ENCODE measurements at places on chromosomes 6 and 20. TPM values are rescaled to one million over a fixed set of nuclear protein-coding genes. Genes with fewer than 3 reads are reported as not detected.

GRCh38 chr6:109834131-109834530 is 143.0 kb downstream of the FIG4 start:
- H3K27me3 ChIP-seq, result no peaks in the 10 kb centered on the region
- no peak for DNase-seq
- no peaks in the 10 kb centered on the region for H3K36me3 ChIP-seq
- H3K4me1 ChIP-seq, result no peaks in the 10 kb centered on the region
- H3K27ac ChIP-seq, result no peak overlapping the region

GRCh38 chr20:48728042-48728825 is 99.6 kb downstream of the PREX1 start:
- H3K4me3 ChIP-seq, result no peak overlapping the region
- DNase-seq, result no peak
- no peak overlapping the region for H3K27ac ChIP-seq

- no peaks in the 10 kb centered on the region for H3K36me3 ChIP-seq
- H3K27me3 ChIP-seq, result peaks cover 3% of the 10 kb centered on the region
- H3K4me3 ChIP-seq, result no peak overlapping the region
- H3K27ac ChIP-seq, result no peak overlapping the region
- DNase-seq, result no peak
Measured at GRCh38 chr20:64217539-64218221, 37.9 kb upstream of the PCMTD2 start.

- H3K27ac ChIP-seq, result peak overlapping the region; percentile 73
- no peaks in the 10 kb centered on the region for H3K27me3 ChIP-seq
- H3K4me1 ChIP-seq, result peaks cover 28% of the 10 kb centered on the region
- no peaks in the 10 kb centered on the region for H3K36me3 ChIP-seq
Measured at GRCh38 chr20:25195962-25196785, 662 bp downstream of the ENTPD6 start.

GRCh38 chr20:47927944-47928343 is 142.7 kb upstream of the SULF2 start:
- no peaks in the 10 kb centered on the region for H3K27me3 ChIP-seq
- no peak for DNase-seq
- no peak overlapping the region for H3K27ac ChIP-seq
- no peaks in the 10 kb centered on the region for H3K36me3 ChIP-seq

Gene SYCP2L
- 0.99 TPM for total RNA-seq

Gene INSM1
- 4.4 TPM for total RNA-seq

- peaks cover 21% of the 10 kb centered on the region for H3K27me3 ChIP-seq
- no peak overlapping the region for H3K4me3 ChIP-seq
- H3K4me1 ChIP-seq, result no peaks in the 10 kb centered on the region
- H3K36me3 ChIP-seq, result no peaks in the 10 kb centered on the region
- H3K27ac ChIP-seq, result no peak overlapping the region
Measured at GRCh38 chr6:93424303-93425064, 5.1 kb upstream of the EPHA7 start.

Gene NT5E
- total RNA-seq, result 3.6 TPM

- H3K27me3 ChIP-seq, result no peaks in the 10 kb centered on the region
- H3K4me1 ChIP-seq, result no peaks in the 10 kb centered on the region
- no peak overlapping the region for H3K4me3 ChIP-seq
- no peaks in the 10 kb centered on the region for H3K36me3 ChIP-seq
- DNase-seq, result no peak
Measured at GRCh38 chr6:80226151-80226550, 119.7 kb downstream of the BCKDHB start.

GRCh38 chr6:72064399-72064975 is 178.1 kb downstream of the RIMS1 start:
- no peaks in the 10 kb centered on the region for H3K4me1 ChIP-seq
- no peaks in the 10 kb centered on the region for H3K36me3 ChIP-seq
- H3K4me3 ChIP-seq, result no peak overlapping the region
- no peak for DNase-seq
- no peaks in the 10 kb centered on the region for H3K27me3 ChIP-seq

GRCh38 chr20:20386192-20386591 is 18.3 kb downstream of the INSM1 start:
- no peak overlapping the region for H3K4me3 ChIP-seq
- H3K36me3 ChIP-seq, result no peaks in the 10 kb centered on the region
- DNase-seq, result no peak
- H3K27ac ChIP-seq, result no peak overlapping the region
- no peaks in the 10 kb centered on the region for H3K4me1 ChIP-seq

DNA sequence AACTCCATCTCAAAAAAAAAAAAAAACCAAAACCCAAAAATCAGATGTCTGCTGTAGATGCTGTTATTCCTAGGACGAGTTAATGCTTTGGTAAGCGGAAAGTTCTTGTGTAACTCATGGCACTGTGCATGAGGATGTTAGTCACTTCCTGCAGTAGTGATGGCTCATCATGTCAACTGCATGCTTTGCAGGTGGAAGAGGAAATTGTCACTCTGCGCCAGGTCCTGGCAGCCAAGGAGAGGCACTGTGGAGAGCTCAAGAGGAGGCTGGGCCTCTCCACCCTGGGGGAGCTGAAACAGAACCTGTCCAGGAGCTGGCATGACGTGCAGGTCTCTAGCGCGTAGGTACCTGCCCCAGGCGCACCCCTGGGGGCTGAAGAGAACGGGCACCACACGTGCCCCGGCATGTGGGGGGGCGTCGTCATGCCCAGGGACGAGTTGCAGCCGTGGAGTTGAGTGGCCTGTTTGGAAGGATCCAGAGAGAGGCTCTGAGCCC is 8.5 kb downstream of the TPD52L2 start:
- no peaks in the 10 kb centered on the region for H3K4me1 ChIP-seq
- H3K27ac ChIP-seq, result no peak overlapping the region
- no peak overlapping the region for H3K4me3 ChIP-seq
- no peak for DNase-seq
- peaks cover 70% of the 10 kb centered on the region for H3K36me3 ChIP-seq
- no peaks in the 10 kb centered on the region for H3K27me3 ChIP-seq

DNA sequence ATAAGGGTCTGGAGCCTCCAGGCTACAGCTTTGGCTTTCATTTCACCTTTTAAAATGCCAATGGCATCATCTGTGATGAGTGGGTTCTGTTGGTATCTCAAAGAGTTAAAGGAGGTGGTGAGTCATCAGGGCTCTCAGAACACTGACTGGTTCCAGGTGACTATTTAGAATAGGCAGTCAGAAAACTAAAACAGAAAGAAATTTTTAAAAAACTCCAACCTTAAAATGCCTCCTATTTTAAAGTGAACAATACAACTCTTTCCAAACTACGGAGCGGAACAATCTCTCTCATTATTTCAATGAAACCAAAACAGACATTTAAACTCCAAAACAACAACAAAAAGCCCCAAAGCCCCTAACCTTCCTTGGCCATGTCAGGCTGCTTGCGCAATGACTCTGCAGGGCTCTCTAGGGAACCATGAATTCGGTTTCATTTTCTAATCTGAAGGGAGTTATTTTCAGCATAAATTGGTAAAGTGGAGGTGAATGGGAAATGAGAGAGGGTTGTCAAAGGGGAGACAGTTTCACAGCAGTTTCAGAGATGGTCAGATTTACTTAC is 194.9 kb downstream of the KIF6 start:
- no peaks in the 10 kb centered on the region for H3K27me3 ChIP-seq
- no peaks in the 10 kb centered on the region for H3K36me3 ChIP-seq
- H3K4me1 ChIP-seq, result no peaks in the 10 kb centered on the region
- no peak for DNase-seq
- H3K27ac ChIP-seq, result no peak overlapping the region

Gene SUMO4
- 1.2 TPM for total RNA-seq

Gene CRISP3
- total RNA-seq, result 1.1 TPM

DNA sequence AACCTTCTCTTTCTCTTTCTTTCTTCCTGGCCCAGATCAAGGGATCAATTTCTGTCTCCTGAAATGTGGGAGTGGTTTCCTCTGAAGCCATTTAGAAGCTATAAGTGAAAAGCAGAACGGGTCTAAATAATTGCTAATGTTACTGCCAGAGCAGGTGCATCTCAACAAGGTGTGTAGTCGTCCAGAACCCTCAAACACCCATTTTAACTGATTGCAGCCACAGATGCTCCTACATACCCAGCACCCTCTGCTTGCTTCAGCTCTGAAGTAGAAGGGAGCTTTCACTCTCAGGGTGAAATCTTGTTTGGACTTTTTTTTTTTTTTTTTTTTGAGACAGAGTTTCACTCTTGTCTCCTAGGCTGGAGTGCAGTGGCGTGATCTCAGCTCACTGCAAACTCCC is 592.1 kb upstream of the ARID1B start:
- no peaks in the 10 kb centered on the region for H3K36me3 ChIP-seq
- no peak overlapping the region for H3K27ac ChIP-seq

Gene SEMG1
- 0.24 TPM for total RNA-seq

DNA sequence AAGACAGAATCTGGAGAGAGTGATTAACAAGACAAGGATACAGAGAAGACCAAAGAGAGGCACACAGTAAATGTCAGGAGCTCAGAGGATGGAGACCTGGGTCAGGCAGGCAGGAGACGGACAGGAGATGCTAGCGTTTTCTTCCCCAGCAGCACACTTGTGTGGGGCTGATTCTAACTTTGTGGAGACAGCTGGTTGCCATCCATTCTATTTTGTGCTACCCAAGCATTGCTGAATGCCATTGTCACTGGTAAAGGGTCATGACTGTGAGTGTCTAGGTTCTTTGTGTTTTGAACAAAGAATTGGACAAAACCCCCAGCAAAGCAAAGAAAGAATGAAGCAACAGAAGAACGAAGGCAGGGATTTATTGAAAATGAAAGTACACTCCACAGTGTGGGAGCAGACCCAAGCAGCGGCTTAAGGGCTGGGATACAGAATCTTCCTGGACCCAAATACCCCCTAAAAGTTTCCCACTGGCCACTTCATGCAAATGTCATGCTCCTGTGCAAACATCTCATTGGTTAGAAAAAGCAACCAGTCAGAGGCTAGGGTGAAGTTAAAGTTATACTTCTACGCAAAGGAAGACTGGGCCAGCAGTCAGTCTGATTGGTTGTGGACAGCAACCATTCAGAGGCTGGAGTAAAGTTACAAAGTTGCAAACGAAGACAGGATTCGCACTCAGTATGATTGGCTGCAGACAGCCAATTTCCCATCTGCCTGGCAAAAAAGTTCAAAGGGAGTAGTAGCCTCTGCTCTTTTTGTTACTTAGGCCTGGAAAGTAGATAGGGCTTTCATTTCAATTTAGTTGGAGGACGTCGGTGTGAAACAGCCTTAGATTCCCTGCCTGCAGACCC is 17.5 kb downstream of the PTK7 start:
- H3K4me3 ChIP-seq, result no peak overlapping the region
- H3K27me3 ChIP-seq, result no peaks in the 10 kb centered on the region
- no peaks in the 10 kb centered on the region for H3K36me3 ChIP-seq
- H3K4me1 ChIP-seq, result peaks cover 17% of the 10 kb centered on the region
- H3K27ac ChIP-seq, result peak overlapping the region; percentile 31
- no peak for DNase-seq

Gene GJE1
- not detected for total RNA-seq

DNA sequence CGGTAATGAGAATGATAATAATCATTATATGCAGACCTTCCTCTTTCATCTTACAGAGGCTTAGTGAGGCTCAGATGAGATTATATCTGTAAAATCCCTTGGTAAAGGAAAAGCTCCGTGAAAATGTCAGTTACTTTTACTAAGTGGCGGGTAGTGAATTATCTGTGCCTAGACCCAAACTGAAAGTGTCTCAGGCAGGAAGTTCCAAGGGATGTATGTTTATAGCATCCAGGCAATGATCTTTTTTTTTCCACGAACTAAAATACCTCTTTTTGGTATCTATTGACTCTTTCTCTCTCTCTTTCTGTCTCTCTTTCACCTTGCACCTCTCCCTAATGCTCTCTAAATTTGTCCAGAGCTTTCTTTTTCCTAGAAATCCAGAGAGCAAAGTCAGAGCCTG is 5.0 kb downstream of the TCF21 start:
- H3K4me1 ChIP-seq, result peaks cover 4% of the 10 kb centered on the region
- no peaks in the 10 kb centered on the region for H3K36me3 ChIP-seq
- H3K27ac ChIP-seq, result no peak overlapping the region

DNA sequence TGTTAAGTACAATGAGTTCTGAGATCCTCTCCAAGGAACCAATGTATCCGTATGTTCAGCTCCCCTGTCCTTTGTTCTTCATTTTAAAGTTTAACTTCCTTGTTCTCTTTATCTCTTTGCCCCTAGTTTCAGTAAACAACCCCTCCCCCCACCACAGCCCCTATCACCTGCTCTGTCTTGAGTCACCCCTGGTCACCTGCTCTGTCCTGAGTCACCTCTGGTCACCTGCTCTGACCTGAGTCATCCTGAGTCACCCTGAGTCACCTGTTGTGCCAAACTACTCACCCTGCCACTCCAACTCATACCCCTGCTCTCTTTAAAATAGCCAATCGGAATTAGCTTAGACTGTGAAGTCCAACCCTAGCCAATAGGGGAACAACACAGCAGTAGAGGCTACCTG is 288.7 kb upstream of the CDYL start:
- no peak overlapping the region for H3K27ac ChIP-seq
- H3K4me3 ChIP-seq, result no peak overlapping the region
- H3K27me3 ChIP-seq, result no peaks in the 10 kb centered on the region
- H3K4me1 ChIP-seq, result no peaks in the 10 kb centered on the region
- no peak for DNase-seq

DNA sequence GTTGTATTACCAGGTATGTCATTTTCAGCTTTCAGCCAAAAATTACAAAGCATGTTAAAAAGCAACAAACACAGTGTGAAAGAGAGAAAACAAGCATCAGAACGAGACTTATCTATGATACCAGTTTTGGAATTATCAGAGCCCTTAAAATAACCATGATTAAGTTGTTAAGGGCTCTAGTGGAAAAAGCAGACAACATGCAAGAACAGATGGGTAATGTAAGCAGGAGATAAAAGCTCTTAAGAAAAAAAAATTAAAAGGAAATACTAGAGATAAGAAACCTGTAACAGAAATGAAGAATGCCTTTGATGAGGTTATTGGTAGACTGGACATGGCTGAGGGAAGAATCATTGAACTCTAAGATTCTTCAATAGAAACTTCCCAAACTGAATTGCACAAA is 127.5 kb upstream of the SCGN start:
- H3K27me3 ChIP-seq, result no peaks in the 10 kb centered on the region
- no peaks in the 10 kb centered on the region for H3K4me1 ChIP-seq
- no peak overlapping the region for H3K27ac ChIP-seq
- DNase-seq, result no peak
- peaks cover 4% of the 10 kb centered on the region for H3K36me3 ChIP-seq

- no peaks in the 10 kb centered on the region for H3K4me1 ChIP-seq
- no peak overlapping the region for H3K4me3 ChIP-seq
- H3K36me3 ChIP-seq, result no peaks in the 10 kb centered on the region
Measured at GRCh38 chr6:150159757-150160156, 16.9 kb downstream of the PPP1R14C start.

Gene NRN1
- total RNA-seq, result 4.2 TPM

- H3K27me3 ChIP-seq, result no peaks in the 10 kb centered on the region
- H3K4me3 ChIP-seq, result no peak overlapping the region
- no peaks in the 10 kb centered on the region for H3K4me1 ChIP-seq
- H3K36me3 ChIP-seq, result no peaks in the 10 kb centered on the region
Measured at GRCh38 chr20:44284032-44284431, 27.0 kb downstream of the FITM2 start.

Gene PARD6B
- total RNA-seq, result 3.1 TPM

Gene DDO
- 0.14 TPM for total RNA-seq

- no peaks in the 10 kb centered on the region for H3K36me3 ChIP-seq
- no peak overlapping the region for H3K4me3 ChIP-seq
- no peaks in the 10 kb centered on the region for H3K27me3 ChIP-seq
- H3K27ac ChIP-seq, result no peak overlapping the region
- no peak for DNase-seq
- no peaks in the 10 kb centered on the region for H3K4me1 ChIP-seq
Measured at GRCh38 chr6:128005009-128005408, 104.2 kb upstream of the THEMIS start.

- DNase-seq, result no peak
- H3K4me3 ChIP-seq, result no peak overlapping the region
- no peaks in the 10 kb centered on the region for H3K36me3 ChIP-seq
- peaks cover 4% of the 10 kb centered on the region for H3K4me1 ChIP-seq
- peaks cover 5% of the 10 kb centered on the region for H3K27me3 ChIP-seq
Measured at GRCh38 chr6:26092443-26092842, 5.2 kb downstream of the HFE start.

Gene MOG
- not detected for total RNA-seq

Gene SLX4IP
- total RNA-seq, result 5.1 TPM
